ENCODE measurements at places on chromosomes 6 and 20.

DNA sequence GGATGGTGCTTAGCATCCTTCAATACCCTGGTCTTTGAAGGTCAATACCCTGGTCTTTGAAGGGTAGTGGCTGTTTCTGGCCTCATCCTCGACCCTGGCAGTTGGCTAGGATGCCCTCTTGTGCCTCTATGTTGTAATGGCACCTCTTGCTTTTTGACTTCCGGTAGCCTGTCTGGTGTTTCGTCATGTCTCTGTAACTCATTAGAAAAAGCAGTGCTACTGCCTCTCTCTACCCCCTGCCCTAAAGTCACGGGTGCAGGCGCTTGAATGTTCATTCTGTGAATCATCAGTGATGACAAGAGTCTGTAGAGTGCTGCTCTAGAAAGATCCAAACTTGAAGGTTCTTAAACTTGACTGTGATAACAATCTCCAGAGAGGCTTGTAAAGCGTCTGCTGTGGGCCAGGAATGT is 28.3 kb downstream of the RSPO4 start:
- peak; percentile 42 for DNase-seq

GRCh38 chr6:129525055-129525454 is 184.9 kb downstream of the ARHGAP18 start:
- no peak for DNase-seq

GRCh38 chr6:32816746-32817204 is at the start of gene HLA-DOB:
HLA-DOB (minus strand) TSS chr6:32817002; CDS start chr6:32816951, 51 bp downstream.
- DNase-seq: no peak

DNA sequence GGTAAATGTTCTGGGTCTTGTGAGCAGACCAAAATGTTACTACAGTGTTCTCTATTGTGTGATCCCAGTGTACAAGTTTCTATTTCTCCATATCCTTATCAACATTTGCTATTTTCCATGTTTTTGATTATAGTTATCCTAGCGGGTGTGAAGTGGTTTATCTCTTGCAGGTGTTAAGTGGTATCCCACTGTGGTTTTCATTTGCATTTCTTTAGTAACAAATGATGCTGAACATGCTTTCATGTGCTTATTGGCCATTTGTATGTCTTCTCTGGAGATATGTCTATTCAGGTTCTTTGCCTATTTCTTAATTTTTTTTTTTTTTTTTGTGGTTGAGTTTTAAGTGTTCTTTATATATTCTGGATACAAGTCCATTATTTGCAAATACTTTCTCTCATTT is 35.5 kb downstream of the NSFL1C start:
- no peak for DNase-seq

GRCh38 chr6:30948811-30949210 is 8.0 kb downstream of the MUCL3 start:
- DNase-seq: no peak

GRCh38 chr6:149087898-149088297 is 229.6 kb upstream of the TAB2 start:
- DNase-seq: no peak

DNA sequence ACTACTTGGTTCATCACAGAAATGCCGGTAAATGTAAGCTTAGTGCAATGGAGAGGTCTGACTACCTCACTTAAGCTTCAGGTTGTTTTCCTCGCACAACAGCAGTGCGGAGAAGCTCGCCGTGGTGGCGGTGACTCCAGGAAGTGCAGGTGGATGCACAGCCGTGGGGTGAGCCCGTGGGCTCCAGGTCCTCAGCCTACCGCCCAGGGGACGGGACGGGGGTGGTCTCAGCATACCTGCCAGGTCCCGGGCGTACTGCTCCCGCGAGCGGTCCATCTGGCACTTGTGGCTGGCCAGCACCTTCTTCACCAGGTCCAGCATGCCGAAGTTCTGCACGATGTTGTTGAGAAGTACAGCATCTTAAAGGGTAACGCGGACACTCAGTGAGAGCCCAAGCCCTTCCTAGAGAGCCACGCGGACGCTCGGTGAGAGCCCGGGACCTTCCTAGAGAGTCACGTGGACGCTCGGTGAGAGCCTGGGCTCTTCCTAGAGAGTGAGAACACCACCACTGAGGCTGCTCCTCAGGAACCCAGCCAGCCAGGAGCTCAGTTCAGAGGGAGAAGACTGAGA is 17.8 kb upstream of the HELZ2 start:
- no peak for DNase-seq

DNA sequence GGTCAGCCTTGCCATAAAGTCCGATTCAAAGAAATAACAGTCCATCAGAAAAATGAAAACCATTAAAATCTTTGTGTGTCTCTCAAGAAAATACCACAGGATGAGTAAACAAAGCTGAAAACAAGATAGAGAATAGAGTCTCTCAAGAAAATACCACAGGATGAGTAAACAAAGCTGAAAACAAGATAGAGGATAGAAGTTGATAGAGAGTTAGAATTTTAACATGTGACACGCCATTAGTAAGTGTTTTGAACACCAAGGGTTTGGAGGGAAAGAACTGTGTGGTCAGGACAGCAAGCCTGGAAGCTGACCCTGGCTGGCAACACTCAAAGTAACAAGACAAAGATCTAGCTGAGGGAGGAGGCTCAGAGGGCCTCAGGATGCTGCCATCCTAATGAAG is 43.9 kb upstream of the PRND start:
- no peak for DNase-seq

DNA sequence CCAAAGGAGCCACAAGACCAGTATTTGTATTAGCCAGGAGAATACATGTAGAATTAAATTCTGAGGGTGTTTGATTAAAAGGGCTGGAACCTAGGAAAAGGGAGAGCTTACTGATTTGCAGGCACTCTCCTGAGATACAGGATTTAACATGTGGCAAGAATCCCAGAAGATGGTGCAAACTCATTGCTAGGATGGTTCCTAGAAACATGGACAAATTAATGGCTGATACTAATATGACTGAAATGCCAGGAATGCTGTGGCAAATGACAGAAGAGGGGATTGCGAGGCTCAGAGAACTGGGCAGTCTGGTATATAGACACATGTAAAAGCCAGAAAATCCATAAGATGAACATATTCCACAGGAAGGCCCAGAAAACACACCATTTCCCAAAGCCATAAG is 118.1 kb downstream of the RWDD2A start:
- peak; percentile 18 for DNase-seq

GRCh38 chr6:90080876-90081481 is 186.7 kb downstream of the GJA10 start:
- DNase-seq: no peak

GRCh38 chr6:126341126-126341525 is 1.2 kb downstream of the CENPW start:
- no peak for DNase-seq

DNA sequence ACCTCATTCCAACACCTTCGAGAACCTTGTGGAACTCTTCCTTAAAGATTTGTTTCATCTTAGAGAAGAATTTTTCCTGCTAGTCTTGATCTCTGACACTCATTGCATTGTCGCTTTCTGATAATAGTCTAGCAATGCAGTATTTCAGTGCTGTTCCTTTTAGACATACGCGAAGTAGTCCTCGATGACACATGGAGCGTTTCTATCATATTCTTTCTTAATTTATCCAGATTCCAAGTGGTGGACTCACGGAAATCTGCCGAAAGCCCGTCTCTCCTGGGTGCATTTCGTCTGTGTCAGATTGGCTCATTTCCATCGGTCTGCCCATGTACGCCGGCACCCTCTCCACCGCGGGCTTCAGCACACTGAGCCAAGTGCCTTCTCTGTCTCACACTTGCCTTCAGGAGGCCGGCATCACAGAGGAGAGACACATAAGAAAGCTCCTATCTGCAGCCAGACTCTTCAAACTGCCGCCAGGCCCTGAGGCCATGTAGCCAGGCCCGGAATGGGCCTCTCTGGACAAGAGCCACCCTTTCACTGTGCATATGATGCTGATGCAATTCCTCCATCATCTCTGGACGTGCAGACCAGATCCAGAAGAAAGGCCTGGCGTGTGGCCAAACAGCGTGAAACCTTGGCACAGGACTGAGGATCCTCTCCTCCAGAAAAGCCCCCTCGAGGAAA is 198.6 kb upstream of the UST start:
- no peak for DNase-seq

DNA sequence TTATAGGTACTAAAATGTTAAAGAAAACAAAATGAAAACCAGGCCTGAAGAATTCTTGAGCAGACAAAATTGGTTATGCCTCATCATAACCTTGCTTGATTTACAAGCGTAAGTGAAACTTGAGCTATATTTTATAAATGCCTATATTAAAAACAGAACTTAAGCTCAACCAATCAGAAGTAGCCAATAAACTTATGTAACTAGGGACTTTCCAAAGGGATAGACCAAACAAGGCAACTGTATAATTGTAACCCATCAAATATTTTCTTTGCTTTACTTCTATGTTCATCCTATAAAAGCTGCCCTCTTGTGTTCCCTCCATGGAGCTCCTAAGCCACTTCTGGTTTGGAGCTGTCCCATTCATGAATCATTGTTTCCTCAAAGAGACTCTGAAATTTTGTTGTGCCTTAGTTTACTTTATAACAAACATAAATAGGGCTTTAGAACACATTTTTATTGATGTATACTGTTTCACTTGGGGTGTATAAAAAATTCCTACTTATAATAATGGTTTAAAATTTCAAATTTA is 101.6 kb upstream of the CARMIL1 start:
- no peak for DNase-seq

DNA sequence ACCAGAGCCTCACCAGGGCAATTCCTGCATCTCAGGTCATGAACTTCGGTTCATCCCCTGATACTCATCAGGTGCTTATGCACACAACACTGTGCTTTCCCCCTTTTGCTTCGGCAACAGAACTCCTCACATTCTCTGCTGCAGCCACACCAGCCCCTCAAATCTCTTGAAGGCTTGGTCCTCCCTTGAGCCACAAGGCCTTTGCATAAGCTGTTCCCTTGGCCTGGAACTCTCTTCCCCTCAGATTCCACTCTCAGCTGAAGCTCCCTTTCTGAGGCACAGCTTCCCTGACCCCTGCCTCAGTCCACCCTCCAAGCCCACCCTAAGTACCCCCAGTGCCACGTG is 76.4 kb downstream of the NOL4L start:
- DNase-seq: no peak

DNA sequence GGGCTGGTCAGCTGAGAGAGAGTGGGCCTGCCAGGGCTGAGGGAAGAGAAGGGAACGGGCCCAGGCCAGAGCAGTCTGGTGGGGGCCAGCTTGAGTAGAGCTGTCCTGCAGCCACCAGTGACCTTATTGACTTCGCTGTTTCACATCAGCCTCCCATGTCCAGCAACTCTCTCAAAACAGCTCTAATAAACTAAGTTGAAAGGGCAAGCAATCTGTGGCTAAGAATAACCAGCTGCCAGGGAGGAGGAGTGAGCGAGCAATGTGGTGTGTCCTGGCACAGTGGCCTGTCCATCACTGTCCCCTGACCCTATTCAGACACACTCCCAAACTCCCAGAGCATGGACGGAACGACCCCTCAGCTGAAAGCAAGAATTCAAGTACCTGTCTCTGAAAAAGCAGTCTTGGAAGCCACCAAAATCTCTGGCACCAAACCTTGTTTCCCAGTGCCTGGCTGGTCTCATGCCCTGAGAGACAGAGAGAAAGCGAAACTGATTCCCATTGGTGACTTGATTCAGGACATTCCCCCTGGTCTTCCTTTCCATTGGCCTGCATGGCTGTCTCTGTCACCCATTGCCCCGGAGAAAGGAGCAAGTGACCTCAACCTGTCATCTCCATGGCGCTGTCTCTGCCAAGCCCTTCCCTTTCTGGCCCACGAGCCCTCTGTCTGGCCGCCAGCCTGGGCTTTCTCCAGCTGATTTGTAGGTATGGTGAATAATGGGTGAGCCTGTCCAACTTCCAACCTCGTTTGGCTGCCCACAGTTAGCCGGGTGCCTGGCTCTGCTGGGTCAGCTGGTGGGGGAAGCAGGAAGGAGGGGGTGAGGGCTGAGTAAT is at the start of gene DDO:
TSS of gene DDO (minus strand) at position 490 of the 831 bp plus-strand sequence. CDS start 2,113 bp downstream, outside the sequence.
- DNase-seq: peak; percentile 91

GRCh38 chr6:106684011-106684410 is 54.6 kb downstream of the QRSL1 start:
- no peak for DNase-seq

DNA sequence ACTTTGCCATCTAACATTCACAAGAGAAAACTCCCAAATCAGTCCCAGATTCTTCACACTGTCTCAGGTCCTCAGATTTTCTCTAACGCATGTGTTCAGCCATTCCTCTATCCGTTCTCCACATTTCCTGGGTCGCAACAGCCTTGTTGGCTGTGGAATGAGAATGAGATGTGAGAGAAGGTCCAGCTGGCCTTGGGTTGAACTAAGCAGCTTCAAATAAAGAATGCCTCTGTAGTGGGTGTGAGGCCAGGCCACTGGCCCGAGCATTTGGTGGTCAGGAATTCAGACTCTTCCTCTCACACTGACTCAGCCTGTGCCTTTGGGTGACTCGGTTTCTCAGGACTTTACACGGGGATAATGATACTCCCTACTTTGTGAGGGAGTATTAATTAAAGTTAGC is 73.8 kb upstream of the CCN6 start:
- DNase-seq: peak; percentile 61

DNA sequence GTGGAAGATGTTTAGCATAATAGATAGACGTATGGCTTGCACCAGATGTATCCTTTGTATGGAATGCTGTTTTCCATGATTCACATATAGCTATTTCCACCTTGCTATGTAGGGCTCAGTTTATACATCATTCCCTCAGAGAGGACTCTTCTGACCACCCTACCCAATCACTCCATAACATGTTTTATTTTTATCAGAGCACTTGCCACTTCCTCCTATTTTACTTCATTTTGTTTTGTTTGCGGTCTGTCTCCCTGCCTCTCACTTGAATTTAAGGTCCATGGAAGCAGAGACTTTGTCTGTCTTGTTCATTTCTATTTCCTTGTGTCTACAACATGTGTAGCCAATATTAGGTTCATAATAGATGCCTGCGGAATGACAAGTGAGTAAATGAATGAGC is 266.9 kb upstream of the CITED2 start:
- no peak for DNase-seq

GRCh38 chr20:21100578-21101452 is 5.3 kb downstream of the LINC00237 start:
- no peak for DNase-seq

GRCh38 chr6:119791736-119792135 is 442.2 kb upstream of the MAN1A1 start:
- DNase-seq: no peak

GRCh38 chr6:93319304-93319703 is 100.1 kb downstream of the EPHA7 start:
- DNase-seq: no peak

DNA sequence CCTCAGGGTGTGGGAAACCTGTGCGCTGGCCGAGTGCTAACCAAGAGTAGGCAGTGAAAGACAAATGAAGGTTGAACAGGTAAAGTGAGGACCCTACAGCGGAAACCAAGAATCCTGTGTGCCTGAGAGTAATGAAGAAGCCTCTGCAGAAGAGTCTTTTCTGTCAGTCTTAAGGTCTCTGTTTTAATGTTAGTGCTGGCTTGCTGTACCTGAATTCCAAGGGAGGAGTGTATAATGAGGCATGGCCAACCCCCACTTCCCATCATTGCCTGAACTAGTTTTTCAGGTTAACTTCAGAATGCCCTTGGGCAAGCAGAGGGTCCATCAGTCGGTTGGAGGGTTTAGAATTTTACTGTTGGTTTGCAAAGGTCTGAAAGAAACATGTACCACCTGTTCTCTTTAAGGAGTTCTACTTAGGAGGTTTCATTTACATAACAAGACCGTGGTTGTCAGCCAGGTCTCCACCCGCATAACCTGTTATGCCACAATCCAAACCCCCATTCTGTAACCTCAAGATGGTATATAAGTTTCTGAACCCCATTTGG is 589 bp upstream of the PDCD2 start:
- no peak for DNase-seq

- DNase-seq: no peak
Measured at GRCh38 chr6:108888052-108888451, 39.8 kb downstream of the ARMC2 start.

- no peak for DNase-seq
Measured at GRCh38 chr20:8342391-8342790, 210.3 kb downstream of the PLCB1 start.
